ENCODE measurements at places on chromosomes 3 and 15.

DNA sequence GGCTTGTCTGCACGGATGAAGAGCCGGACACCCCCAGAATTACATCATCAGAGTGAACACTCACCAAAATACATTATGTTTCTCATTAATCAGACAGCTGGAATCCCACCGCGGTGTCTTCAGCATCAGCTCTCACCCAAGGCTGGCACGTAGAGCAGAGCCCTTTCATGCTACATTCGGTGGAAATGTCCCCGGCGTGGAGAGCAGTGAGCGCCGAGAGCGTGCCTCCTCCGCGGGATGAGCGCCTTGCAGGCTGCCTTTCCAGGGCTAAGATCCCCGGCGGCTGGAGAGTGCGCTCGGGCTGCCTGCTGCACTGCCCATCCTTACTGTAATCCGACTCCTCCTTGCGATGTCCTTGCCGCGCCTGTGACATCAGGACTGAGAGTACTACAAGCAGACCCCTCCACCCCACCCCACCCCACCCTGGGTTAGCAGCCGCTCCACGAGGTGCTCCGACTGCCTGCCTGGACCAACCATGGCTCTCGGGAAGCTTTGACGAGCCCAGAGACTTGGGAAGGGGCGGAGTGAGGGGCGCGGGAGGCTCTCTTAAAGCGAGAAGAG is at the start of gene ZNF385D:
TSS of gene ZNF385D (minus strand) at position 380 of the 561 bp plus-strand sequence. CDS start at position 86, 294 bp downstream.
- peak; percentile 82 for DNase-seq

GRCh38 chr15:68126396-68126795 is 72.3 kb downstream of the PIAS1 start:
- DNase-seq = peak; percentile 33

DNA sequence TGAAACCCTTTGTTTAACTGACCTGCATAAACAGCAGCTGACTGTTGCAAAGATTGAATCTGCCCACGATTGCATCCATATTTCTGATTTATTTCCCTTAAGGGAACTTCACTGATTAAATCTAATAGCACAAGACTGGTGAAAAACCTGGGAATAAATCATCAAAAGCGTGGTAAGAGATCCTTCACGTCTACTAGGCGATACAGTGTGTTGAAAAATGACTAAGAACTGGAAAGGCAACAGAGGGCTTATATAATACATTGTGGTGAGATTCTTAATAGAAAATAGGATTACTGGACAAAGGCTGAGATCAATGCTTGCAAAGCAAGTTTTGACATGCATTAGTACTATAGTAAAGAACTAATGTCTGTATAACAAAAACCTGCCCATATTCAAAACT is 49.0 kb downstream of the POLQ start:
- DNase-seq = no peak

GRCh38 chr3:180059356-180059755 is 22.6 kb upstream of the PEX5L start:
- DNase-seq = peak; percentile 70

- DNase-seq = no peak
These were observed 511.5 kb upstream of the NAALADL2 start for GRCh38 chr3:174347474-174348138.

DNA sequence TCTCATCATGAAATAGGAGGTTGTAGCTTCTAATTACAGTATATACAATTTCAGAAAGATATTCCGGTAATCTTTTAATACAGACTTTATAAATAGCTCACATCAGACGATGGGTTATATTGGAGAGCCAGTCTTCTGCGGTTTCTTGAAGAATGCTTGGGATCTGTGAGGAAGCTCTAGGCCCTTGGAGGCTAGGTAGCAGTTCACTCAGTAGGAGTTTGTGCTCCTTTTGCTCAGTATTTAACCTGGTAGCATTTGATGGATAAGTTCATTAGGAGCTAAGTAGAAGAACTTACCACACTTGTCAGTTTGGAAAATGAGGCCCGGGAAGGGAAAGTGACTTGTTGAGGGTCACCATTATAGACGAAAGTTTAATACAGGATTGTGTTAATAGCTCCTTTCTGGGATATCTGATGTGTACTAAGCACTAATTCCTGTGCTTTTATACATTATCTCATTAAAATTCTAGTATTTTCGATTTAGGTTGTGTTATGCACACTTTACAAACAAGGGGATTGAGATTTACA is 2.8 kb downstream of the FNDC3B start:
- DNase-seq = peak; percentile 49

DNA sequence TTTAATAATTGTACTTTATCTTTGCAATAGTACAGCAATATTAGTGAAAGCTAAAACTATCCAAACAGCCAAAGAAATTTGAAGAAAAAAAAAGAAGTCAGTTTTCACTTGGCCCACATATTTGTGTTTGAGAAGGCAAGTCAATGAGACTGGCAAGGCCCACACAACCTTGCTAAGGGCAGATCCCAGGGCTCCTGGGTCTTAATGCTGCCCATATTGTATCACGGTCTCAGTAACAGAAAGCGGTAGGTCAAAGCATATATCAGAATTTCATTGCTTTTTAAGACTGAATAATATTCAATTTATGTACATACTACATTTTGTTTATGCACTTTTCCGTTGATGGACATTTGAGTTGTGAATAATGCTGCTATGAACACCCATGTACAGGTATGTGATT is 262.0 kb upstream of the TOPAZ1 start:
- DNase-seq = no peak

DNA sequence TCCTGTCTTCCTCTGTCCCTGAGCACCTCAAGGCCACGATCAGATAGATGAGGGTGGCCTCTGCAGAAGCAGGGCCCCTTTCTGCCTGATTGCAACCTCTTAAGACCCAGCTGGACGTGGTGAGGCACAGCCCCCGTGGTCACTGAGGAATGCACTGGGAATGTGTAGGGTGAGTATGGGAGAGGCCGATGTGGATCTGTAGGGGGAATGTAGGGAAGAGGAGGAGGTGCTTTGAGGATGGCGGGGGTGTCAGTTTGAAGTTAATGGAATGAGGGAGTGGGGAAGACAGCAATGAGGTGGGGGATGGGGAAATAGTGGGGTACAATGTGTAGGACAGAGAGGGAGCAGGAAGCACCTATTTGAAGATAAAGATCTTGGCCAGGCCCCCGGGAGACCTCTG is 785 bp upstream of the IQCF5 start:
- no peak for DNase-seq

- peak; percentile 56 for DNase-seq
These were observed 25.1 kb upstream of the GABPB1 start for GRCh38 chr15:50380089-50380488.

- no peak for DNase-seq
These were observed 204.6 kb downstream of the GABRG3 start for GRCh38 chr15:27175472-27176153.

All from fibroblast of mammary gland (primary cell).